ENCODE measurements at places on chromosomes 13 and 19.

DNA sequence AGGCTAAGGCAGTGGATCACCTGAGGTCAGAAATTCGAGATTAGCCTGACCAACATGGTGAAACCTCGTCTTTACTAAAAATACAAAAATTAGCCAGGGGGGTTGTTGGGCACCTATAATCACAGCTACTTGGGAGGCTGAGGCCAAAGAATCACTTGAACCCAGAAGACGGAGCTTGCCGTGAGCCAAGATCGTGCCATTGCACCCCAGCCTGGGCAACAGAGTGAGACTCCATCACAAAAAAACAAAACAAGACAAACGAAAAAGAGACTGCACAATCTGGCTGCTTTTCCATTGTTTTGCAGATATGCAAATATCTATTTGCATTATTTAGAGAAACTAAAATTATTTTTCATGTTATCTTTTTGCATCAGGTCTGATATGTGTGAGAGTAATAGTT lies 83.6 kb downstream of the ZNF486 start:
- DNase-seq: no peak

DNA sequence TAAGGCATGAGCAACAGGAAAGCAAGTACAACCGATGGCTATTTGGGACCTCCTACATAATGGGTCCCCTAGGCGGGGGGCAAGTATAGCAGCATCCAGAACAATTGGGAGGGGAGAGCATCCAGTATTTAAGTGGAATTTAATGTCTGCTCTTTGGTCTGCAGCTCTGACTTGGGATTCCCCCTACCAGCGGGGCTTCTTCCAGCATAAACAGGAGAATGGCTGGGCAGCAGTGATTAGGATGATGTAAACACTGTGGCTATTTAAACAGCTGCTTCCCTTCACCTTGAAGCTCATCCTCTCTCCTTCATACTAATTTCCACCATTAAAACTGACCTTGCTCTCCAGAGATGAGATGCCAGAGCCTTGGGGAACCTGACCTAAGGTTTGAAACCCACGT lies 73.9 kb upstream of the OXGR1 start:
- DNase-seq: no peak

DNA sequence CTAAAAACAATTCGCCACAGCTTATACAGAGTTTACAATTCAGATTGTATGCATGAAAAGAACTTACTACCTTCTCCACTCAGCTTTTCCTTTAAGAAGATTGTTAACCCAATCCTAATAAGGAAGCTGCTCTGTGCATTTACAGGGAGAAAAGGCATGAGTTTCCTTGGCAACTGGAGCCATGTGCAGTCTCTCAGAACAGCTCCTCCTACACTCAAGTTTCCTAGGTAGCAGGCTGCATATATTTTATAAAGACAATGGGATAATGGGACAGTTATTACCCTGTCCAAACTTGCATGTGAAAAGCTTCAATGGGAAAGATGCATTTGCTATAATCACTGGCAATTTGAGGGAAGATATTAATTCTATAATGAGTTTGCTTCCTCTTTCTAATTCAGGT lies 125.5 kb upstream of the TRPC4 start:
- DNase-seq: no peak

DNA sequence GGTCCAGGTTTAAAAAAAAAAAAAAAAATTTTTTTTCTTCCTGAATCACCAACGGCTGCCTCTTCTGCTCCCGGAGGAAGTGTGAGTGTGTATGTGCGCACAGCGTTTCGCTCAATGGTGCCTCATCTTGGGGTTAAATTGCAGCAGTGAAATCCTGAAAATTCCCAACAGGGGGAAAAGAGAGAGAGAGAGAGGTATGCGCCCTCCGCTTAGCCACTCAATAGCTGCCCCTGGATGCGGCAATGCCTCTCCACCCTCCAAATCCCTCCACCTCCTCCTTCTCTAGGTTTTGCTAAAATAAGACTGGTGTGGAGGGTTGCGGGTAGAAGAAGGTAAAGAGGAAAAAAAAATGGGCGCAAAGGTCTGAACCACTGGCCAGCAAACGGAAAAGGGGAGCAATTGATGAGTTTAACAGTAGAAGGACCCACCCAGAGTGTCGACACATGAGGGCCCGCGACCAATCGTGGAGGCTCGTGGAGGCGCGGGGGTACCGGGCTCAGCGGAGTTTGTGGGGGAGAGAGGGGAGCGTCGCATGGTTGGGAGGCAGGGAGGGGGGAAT lies 853 bp upstream of the CACNA1A start:
- no peak for DNase-seq

GRCh38 chr19:11100049-11100448 lies 10.8 kb downstream of the LDLR start:
- DNase-seq: no peak

GRCh38 chr19:6263735-6264444 lies 15.9 kb downstream of the MLLT1 start:
- DNase-seq: no peak

DNA sequence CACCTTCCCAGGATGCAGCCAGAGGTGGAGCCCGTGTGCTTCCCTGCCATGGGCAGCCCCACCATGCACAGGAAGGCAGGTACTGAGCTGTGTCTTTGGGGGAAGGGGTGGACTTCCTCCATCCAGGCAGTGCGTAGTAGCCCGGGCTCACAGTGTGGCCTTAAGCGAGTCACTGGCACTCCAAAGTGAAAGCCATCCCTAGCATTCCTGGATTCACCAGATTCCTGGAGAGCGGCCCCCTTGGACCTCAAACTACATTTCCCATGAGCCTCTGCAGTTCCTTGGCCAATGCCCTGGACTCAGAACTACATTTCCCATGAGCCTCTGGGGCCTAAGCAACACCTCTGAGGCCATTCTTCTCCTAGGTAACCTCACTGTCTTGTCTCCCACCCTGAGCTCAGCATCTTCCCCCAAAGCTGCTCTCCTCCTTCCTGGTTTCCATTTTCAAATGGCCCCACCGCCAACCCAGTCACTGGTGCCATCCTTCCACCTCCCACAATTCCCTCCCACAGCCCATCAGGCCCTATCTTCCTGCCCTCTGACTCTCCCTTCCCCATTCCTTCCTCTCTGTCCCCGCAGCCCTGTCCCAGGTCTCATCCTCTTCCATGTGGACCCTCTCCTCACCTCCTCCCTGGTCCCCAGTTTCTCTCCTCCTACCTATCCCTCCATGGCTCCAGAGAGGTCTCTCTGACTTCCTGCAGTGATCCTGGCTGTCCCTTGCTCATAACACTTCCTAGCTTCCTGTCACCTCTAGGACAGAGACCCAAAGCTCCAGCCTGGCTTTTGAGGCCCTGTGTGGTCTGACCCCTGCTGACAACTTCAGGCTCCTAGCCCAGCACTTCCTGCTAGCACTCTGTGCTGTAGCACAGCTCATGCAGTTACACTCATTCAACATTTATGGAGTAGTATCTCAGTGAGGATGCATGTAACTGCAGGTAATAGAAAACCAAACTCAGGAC lies at the start of gene C19orf81:
TSS of gene C19orf81 (plus strand) at position 13 of the 959 bp plus-strand sequence. CDS start at position 13, 0 bp downstream.
- DNase-seq: no peak

- DNase-seq: no peak
Measured at GRCh38 chr13:32837307-32837972, 178.8 kb upstream of the KL start.

DNA sequence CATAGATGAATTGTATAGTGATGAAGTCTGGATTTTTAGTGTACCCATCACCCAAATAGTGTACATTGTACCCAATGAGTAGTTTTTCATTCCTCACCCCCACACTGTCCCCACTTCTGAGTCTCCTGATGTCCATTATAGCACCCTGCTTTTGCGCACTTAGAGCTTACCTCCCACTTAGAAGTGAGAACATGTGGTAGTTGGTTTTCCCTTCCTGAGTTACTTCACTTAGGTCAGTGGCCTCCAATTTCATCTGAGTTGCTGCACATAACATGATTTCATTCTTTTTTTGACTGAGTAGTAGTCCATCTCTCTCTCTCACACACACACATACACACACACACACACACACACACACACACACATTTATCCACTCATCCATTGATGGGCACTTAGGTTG lies 43.2 kb upstream of the ALOX5AP start:
- DNase-seq: no peak

GRCh38 chr13:52449331-52450011 lies 963 bp downstream of the VPS36 start:
- DNase-seq: no peak

DNA sequence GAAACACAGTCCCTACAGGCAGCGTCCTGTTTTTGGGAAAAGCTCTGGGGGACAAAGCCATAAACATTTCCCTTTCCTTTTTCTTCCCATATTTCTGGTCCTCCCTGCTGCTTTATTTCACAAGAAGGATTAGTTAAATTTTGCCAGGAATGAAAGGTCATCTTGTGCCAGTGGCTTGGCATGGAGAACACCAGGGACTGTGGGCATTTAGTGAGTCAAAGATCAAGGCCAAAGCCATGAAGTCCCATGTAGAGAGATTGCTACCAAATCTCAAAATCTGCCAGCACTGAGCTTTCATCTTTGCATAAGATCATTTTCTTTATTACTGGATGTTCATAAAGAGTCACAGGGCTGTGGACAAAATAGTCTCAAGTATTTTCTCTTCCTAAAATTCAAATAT lies 29.1 kb upstream of the SLC46A3 start:
- DNase-seq: no peak

- DNase-seq: no peak
Measured at GRCh38 chr13:106905380-106906162, 337.6 kb upstream of the ARGLU1 start.

DNA sequence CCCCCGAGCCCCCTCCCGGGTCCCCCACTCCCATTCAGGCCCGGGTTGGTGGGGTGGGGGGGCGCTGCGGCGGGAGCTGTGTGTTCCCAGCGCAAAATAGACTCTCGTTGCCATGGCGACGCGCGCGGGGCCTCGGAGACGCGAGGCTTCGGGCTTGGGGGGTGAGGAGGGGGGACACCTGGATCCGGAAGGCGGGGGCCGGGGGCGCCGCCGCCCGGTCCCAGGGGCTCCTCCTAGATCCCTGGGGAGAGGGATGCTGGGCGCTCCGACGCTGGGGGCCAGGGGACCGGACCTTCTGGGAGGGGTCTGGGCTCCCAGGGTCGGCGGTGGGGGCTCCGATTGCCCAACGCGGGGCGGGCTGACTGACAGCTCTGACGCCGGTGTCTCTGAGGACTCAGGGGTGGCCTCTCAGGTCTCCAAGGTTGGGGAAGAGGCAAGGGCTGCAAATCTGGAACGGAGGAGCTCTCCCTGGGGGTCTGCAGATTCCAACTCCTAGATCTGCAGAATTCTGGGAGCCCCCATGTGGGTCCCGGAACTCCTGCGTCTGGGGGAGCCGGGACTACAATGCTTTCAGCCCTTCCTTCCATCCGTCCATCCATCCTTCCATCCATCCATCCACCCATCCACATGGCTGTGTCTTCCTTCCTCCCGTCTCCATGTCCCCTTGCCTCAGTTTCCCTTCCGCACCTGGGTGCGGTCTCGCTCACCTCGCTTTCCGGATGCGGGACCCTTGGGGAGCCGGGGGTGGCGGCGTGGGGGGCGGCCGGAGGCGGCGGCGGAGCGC lies 9.1 kb upstream of the SHISA7 start:
- no peak for DNase-seq

GRCh38 chr19:54209058-54209810 lies 8.6 kb downstream of the RPS9 start:
- no peak for DNase-seq

DNA sequence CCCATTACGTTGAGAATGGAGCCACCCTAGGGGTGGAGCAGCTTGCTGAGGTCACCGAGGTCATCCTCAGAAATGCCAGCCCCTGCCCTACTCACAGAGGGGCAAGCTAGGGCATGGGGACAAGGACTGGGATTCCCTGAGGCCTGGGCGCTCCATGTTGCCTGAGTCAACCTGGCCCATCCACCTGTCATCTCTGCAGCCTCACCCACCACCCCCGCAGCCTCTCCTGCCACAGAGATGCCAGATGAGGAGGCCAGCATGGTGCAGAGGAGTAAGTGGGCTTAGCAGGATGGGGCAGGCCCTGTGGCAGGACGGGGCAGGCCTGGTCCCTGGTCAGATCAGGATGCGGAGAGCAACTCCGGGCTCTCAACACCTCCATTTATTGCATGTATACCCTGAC lies 9.5 kb downstream of the NKPD1 start:
- DNase-seq: no peak

DNA sequence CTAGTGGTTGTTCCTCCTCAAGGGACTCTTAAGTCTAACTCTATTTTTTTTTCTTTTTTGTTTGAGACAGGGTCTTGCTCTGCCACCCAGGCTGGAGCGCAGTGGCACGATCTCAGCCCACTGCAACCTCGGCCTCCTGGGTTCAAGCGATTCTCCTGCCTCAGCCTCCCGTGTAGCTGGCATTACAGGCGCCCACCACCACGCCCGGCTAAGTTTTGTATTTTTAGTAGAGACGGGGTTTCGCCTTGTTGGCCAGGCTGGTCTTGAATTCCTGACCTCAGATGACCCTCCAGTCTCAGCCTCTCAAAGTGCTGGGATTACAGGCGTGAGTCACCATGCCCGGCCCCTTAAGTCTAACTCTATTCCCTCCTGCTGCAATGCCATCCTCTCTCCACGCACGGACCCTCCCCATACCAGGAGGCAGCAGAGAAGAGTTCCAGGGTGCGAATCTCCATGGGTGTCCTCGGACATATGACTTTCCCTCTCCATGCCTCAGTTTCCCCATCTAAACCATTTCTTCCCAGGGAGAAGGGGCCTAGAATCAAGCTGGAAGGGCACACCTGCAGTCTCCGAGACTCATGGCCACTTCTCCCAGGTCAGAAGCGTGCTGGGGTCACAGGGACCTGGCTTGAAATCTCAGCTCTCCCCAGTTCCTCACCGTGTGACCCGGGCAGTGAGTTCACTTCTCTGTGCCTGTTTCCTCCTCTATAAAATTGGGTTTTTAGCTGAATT lies 6.0 kb upstream of the BCL3 start:
- no peak for DNase-seq

GRCh38 chr19:44003461-44004009 lies 778 bp downstream of the ZNF230 start:
- no peak for DNase-seq

DNA sequence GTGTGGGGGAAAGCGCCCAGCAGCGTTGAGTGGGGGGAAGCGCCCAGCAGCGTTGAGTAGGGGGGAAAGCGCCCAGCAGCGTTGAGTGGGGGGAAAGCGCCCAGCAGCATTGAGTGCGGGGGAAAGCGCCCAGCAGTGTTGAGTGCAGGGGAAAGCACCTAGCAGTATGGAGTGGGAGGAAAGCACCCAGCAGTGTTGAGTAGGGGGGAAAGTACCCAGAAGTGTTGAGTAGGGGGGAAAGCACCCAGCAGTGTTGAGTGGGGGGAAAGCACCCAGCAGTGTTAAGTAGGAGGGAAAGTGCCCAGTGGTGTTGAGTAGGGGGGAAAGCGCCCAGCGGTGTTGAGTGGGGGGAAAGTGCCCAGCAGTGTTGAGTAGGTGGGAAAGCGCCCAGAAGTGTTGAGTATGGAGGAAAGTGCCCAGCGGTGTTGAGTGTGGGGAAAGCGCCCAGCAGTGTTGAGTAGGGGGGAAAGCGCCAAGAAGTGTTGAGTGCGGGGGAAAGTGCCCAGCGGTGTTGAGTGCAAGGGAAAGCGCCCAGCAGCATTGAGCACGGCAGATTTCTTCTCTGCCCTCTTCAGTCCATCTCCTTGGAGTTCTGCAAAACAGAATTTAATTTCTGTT lies 138.4 kb downstream of the ATP11A start:
- no peak for DNase-seq
